ENCODE measurements at places on chromosomes 11 and 22. TPM values are rescaled to one million over a fixed set of nuclear protein-coding genes. Genes with fewer than 3 reads are reported as not detected.
A peak's percentile ranks its signal among the peaks of the same experiment; 100 is the strongest.

Gene GAB4
- polyA plus RNA-seq, result not detected

Gene OR4S2
- polyA plus RNA-seq, result not detected

Gene NXPE2
- polyA plus RNA-seq, result not detected

GRCh38 chr11:78045851-78046485 lies 17.7 kb upstream of the THRSP start:
- peak; percentile 38 for DNase-seq

GRCh38 chr11:34394771-34395300 lies 37.0 kb upstream of the ABTB2 start:
- no peak for DNase-seq

Gene WT1
- polyA plus RNA-seq, result not detected

DNA sequence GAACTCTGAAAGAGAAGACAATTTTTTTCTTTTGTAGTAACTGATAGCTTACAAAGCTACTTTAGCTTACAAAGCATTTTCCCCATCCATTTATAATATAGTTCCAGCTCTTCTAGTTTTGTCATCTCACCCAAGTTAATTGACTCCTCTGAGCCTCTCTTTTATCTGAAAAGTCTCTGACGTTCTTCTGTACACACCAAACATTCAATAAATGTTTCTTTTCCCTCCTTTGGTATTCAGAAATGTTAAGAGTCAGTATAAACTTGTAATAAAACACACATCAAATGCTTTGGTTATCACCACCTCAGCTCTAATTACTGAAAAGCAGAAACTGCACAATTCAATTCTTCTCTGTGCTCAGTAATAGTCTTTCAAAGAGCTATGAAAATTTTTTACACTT lies 5.9 kb downstream of the CCDC90B start:
- DNase-seq, result no peak

GRCh38 chr11:698493-699115 lies 3.0 kb downstream of the TMEM80 start:
- no peak for DNase-seq

DNA sequence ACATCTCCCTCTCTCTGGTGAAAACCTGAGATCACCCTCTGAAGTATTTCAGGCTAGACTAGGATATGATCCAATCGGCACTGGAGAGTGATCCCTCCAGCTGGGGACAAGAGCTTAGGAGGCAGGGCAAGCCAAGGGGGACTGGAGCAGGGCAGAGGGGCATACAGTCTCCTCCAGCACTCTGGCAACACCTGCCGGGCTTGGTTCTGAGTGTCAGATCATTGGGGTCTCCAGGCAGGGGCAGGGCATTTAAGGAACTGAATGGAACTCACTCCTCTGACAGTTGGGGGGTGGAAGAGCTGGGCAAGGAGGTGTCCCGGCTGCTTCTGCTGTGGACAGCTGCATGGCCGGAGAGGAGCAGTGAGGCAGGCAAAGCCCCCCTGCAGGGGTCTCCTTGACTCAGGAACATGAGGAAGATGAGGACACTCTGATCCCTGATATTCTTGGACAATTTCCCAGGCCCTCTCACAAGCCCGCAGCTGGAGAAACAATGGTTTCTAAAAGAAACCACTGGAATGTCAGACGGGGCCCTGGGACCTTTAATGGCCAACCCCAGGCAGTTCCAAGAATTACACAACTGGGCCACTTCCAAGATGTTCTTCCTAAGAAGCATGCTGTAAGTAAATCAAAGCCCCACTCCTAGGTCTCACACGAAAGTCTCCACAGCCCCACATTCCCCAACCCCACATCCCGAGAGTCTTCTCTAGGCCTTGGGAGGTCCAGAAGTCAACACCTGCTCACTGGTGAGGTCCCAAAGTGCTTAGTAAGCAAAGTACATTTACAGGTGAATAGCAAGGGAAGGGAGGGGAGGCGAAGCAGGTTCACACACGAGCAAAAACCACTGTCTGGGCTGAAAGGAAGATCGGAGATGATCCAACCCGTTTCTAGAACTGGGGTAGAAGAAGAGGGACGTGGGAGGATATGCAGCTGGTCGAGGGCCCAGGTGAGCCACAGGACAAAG lies 1.2 kb upstream of the CCDC86 start:
- DNase-seq, result no peak

DNA sequence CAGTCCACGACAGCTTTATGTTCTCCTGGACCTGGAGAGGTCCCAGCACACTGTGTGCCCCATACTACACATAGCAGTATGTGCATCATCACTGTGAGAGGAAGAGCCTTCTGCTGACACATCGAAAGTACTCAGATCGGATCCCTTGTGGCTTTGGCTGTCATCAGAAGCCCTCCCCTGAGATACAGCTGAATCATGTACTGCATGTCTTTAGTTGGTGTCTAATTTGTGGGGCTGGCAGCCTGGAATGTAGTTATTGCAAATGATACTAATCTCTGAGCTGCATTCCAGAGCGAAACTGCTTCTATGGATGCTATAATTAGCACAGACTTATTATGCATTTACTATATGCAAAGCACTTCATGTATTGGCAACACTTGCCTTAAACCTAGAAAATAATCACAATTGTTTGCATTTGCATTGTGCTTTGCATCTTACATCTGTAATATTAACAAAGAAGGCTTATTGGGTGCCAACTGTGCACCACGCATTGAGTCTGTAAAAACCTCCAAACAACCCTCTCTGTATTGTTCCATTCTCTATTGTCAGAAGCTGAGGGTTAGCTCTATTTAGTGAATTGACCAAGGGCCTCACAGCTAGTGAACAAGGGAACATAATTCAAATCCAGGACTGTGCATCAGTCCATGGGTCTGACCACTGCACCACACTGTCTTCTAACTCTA lies 89.2 kb upstream of the CRTAM start:
- peak; percentile 90 for DNase-seq

Gene OSBP2
- not detected for polyA plus RNA-seq

DNA sequence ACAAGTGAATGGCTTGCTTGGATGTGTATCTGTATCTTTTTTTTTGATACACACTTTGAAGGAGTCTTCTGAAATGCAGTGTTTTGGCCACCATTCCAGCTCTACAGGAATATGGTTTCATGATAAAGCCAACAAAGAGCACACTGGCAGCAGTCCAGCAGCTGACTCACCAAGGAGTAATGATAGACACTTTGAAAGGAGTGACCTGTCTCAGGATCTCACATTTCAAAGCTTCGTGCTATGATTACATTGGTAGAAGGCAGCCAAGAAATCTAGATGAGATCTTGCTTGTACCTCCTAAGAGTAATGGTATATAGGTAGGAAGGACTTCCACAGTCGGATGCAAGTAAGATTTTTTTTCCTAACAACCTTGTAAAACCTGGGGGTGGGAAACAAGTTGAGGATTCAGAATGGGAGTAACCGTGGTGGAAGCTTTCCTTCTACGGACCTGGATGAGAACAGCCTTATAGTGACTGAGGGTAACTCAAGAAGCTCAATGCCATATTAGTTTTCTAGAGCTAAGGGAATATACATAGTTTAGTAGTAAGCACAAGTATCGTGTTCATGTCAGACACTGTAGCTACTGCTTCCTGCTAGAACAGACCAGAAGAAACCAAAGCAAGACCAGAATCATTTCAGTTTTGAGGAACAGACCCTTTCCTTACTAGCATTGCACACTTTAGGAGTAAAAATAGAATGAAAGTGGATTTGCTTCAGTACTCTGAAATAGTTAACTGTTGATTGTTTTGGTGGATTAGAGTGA lies 25.0 kb downstream of the MTMR3 start:
- peak; percentile 89 for DNase-seq
